ENCODE measurements at places on chromosomes 2 and 18.
A peak's percentile ranks its signal among the peaks of the same experiment; 100 is the strongest.

- no peak overlapping the region for H3K4me3 ChIP-seq
- H3K27me3 ChIP-seq: no peaks in the 10 kb centered on the region
- H3K36me3 ChIP-seq: no peaks in the 10 kb centered on the region
- H3K4me1 ChIP-seq: no peaks in the 10 kb centered on the region
These were observed 203.6 kb upstream of the COPS8 start for GRCh38 chr2:236882074-236882473.

GRCh38 chr2:127087791-127088495, 19.0 kb downstream of the BIN1 start:
- DNase-seq: no peak
- peak overlapping the region; percentile 76 for H3K27ac ChIP-seq
- H3K36me3 ChIP-seq: no peaks in the 10 kb centered on the region
- peaks cover 63% of the 10 kb centered on the region for H3K4me1 ChIP-seq

GRCh38 chr2:26645762-26646161, 4.6 kb upstream of the CIB4 start:
- H3K4me3 ChIP-seq: no peak overlapping the region
- peaks cover 18% of the 10 kb centered on the region for H3K4me1 ChIP-seq
- H3K36me3 ChIP-seq: no peaks in the 10 kb centered on the region
- peaks cover 36% of the 10 kb centered on the region for H3K27me3 ChIP-seq
- DNase-seq: no peak

DNA sequence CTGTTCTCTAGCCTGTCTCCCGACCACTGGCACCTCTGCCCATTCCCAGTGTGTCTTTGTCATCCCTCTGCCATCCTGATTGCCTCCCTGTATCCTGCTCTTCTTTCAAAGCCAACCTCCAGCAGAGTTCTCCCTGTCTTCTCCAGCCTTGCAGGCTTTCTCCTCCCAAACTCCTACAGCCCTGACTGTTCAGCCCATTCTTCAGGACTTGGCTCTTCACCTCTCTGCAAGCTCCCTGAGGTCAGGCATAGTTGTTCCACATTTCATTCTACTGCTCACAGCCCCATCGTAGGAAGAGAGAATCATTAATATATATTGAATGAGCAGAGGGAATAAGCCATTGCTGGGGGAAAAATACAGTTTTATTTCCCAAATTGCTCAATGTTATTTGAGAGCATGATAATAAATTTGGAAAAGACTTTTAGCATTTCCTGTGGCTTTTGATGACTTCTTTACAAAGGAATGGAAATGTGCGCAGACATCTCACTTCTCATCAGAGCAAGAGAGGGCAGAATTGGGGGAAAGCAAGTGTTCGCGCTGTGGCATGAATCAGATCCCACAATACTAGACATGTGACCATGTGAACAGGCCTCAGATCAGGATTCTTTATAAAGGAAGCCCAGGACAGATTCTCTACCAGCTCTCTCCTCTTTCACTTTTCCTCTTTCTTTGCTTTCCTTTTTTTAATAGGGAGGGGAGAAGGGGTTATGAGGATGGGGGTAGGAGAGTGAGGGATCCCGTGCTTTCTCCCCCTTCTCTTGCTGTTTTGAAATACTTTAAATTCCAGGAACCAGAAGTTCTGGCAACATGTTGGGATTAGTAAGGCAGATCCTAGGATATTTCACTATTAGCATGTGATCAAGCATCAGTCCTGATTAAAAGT, 37.4 kb downstream of the EPAS1 start:
- H3K36me3 ChIP-seq: no peaks in the 10 kb centered on the region
- no peak overlapping the region for H3K4me3 ChIP-seq
- H3K27me3 ChIP-seq: no peaks in the 10 kb centered on the region
- peaks cover 83% of the 10 kb centered on the region for H3K4me1 ChIP-seq

- H3K4me1 ChIP-seq: peaks cover 21% of the 10 kb centered on the region
- no peaks in the 10 kb centered on the region for H3K36me3 ChIP-seq
- DNase-seq: no peak
- peak overlapping the region; percentile 16 for H3K27ac ChIP-seq
- H3K27me3 ChIP-seq: no peaks in the 10 kb centered on the region
These were observed 3.9 kb downstream of the INPP5D start for GRCh38 chr2:233063976-233064411.

DNA sequence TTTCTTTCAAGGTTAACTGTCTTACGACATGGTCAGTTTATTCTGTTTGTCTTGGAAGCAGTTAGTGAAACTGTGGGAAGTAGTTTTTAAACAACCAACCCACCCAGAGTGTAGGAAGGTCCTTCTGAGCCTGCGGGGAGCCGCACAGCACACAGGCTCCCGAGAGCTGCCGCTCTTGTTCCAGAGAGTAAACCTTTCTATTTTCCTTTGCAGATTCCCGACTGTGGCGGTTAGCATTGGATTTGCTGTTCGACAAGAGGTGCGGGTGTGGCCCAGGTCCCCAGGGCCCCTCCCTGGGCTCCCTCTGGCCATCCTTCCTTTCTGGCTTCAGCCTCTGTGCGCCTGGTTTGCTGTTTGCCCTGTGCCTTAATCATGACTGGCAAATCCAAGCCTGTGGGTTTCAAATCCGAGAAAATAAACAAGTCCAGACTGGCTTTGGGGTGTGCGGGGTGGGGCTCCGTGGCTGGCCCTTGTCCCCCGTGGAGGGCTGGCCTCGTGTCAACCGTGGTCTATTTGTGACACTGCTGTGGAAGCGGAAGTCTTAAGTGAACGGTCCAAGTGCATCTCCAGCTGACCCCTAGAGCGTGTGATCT, 30.7 kb downstream of the IMPA2 start:
- peaks cover 90% of the 10 kb centered on the region for H3K36me3 ChIP-seq
- no peak overlapping the region for H3K4me3 ChIP-seq
- H3K27ac ChIP-seq: peak overlapping the region; percentile 89
- DNase-seq: no peak
- H3K27me3 ChIP-seq: no peaks in the 10 kb centered on the region

DNA sequence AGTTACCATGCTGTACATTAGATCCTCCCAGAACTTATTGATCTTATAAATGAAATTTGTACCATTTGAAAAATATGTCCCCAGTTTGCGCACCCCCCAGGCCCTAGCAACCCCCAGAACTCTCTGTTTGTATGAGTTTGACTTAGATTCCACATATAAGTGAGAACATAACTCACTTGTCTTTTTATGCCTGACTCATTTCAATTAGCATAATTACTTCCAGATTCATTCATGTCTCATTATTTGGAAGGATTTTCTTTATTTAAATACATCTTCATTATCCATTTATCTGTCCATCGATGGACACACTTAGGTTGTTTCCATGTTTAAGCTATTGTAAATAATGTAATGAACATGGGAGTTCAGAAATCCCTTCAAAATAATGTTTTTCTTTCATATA, 705.9 kb downstream of the CCDC85A start:
- DNase-seq: no peak
- no peaks in the 10 kb centered on the region for H3K36me3 ChIP-seq
- H3K27ac ChIP-seq: no peak overlapping the region
- H3K4me3 ChIP-seq: no peak overlapping the region
- H3K4me1 ChIP-seq: no peaks in the 10 kb centered on the region

GRCh38 chr18:29191263-29191662, 1014.3 kb upstream of the CDH2 start:
- DNase-seq: no peak
- H3K4me3 ChIP-seq: no peak overlapping the region
- no peaks in the 10 kb centered on the region for H3K27me3 ChIP-seq
- H3K36me3 ChIP-seq: no peaks in the 10 kb centered on the region

DNA sequence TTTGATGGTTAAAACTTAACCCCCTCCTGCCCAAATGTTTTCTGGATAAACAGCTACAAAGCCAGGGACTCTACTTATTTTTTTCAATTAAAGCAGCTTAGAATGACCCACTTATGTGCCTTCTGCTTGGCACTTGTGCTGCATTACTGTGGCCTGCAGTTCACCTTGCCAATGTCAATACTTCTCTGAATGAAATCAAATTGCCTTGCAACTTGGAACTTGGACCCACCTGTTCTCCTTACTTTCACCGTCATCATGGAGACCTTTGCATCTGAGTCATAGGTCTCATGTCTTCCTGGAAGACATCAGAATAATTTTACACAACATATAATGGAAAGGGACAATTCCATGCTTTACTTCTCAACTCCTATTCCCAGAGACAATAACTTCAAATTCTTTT, 92.1 kb upstream of the FHL2 start:
- no peak overlapping the region for H3K27ac ChIP-seq
- H3K27me3 ChIP-seq: no peaks in the 10 kb centered on the region
- no peaks in the 10 kb centered on the region for H3K4me1 ChIP-seq
- DNase-seq: no peak
- no peak overlapping the region for H3K4me3 ChIP-seq
- no peaks in the 10 kb centered on the region for H3K36me3 ChIP-seq

DNA sequence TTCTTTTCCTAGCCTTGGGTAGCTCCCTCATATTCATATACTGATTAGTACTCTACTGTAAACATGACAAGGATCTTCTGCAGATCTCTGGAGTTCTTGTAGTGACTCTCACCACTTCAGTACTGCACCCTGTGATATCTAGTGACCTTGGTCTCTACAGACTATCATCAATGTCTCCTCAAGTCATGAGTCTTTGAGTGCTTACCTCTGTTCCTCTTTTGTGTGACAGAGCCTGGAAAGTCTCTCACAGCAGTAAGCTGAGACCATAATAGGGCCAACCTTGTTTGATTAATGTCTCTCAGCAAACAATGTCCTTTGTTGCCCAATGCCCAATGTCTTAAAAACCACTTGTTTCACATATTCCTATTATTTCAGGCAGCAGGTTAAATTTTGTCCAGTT, 34.2 kb upstream of the BAZ2B start:
- H3K4me3 ChIP-seq: no peak overlapping the region
- no peaks in the 10 kb centered on the region for H3K36me3 ChIP-seq
- DNase-seq: no peak
- no peaks in the 10 kb centered on the region for H3K27me3 ChIP-seq
- H3K4me1 ChIP-seq: no peaks in the 10 kb centered on the region
- H3K27ac ChIP-seq: no peak overlapping the region

- H3K27ac ChIP-seq: no peak overlapping the region
- H3K4me3 ChIP-seq: no peak overlapping the region
- no peak for DNase-seq
- H3K27me3 ChIP-seq: no peaks in the 10 kb centered on the region
These were observed 49.8 kb downstream of the PMS1 start for GRCh38 chr2:189834059-189834458.

DNA sequence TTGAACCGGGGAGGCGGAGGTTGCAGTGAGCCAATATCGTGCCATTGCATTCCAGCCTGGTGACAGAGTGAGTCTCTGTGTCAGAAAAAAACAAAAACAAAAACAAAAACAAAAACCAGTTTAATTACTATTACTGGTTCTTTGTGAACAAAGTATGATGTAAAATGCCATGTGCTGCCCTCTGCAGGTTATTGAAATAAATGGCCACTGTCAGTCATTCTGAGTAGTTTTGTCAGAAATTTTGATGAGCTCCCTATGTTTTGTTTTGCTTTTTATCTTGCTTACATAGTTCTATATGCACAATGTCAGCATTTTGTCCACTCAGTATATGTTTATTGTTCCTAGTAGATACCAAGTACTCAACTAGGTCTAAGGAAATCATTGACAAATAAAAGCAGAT, 423.6 kb upstream of the CHST9 start:
- no peak overlapping the region for H3K4me3 ChIP-seq
- DNase-seq: no peak
- H3K4me1 ChIP-seq: no peaks in the 10 kb centered on the region
- H3K36me3 ChIP-seq: no peaks in the 10 kb centered on the region

- no peak overlapping the region for H3K4me3 ChIP-seq
- H3K4me1 ChIP-seq: no peaks in the 10 kb centered on the region
- H3K27me3 ChIP-seq: no peaks in the 10 kb centered on the region
- H3K36me3 ChIP-seq: no peaks in the 10 kb centered on the region
- H3K27ac ChIP-seq: no peak overlapping the region
These were observed 112.5 kb downstream of the VIT start for GRCh38 chr2:36809069-36809445.

DNA sequence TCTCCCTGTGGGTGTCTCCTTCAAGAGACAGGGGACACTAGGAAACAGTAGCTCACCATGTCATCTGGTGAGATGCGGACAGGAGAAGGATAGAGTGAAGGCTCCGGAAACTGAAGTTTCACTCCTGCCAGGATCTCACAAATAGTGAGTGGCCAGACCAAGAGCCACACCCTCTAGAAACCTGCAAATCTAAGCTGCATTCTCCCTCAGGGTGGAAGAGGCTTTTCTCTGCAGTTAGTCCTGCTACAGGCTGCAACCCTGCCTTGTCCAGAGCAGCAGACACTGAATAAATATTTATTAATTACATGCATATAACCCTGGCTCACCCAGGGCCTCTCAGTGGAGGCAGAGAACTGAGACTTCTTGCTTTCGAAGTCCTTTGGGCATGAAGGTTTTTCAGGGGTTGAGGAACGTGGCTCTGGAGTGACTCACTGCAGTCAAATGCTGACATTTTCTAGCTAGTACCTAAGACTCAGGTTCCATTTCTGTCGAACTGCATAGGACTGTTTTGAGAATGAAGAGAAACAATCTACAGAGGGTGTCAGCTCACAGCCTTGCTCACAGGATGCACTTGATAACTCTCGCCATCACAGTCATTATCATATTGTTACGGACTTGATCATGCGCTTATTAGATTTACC, 87.3 kb downstream of the ACTR2 start:
- no peak for DNase-seq
- H3K4me1 ChIP-seq: peaks cover 9% of the 10 kb centered on the region
- no peak overlapping the region for H3K27ac ChIP-seq

DNA sequence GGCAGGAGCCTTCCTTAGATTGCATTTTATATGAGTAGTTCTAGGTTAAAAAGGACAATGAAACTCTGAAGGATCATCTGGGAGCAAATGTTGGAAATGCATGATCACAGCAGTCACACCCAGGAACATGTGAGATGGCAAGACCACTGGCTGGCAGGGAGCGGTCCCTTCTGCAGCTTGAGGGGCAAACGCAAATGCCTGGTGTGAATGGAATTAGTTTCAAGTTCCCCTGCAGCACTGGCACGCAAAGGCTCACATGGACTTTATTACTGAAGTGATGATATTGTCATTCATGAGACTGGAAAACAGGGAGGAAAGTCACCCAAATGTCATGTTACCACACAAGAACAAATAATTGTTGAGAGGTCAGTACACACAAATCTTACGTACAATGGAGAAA, 223.3 kb downstream of the FBXO15 start:
- H3K27me3 ChIP-seq: no peaks in the 10 kb centered on the region
- H3K36me3 ChIP-seq: no peaks in the 10 kb centered on the region
- no peak for DNase-seq
- H3K4me1 ChIP-seq: no peaks in the 10 kb centered on the region
- no peak overlapping the region for H3K4me3 ChIP-seq
- H3K27ac ChIP-seq: no peak overlapping the region

DNA sequence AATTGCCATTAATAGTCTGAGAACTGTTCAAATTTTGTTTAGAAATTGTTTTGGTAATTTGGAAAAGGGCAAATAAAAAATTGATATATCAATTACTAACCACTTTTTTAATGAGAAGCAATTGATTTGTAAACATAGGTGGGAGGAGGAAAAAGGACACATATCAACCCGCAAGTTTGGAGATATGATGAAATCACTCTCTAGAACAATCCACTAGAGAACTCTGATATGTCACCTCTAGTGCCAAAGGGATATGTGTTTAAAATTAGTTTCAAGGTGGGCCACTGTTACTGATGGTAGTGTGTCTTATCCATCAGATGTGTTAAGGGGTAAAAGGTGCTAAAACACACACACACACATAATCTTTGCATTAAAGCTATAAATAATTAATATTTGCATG, 16.6 kb downstream of the IFIH1 start:
- no peaks in the 10 kb centered on the region for H3K27me3 ChIP-seq
- no peak overlapping the region for H3K4me3 ChIP-seq
- H3K36me3 ChIP-seq: no peaks in the 10 kb centered on the region
- DNase-seq: no peak
- H3K27ac ChIP-seq: no peak overlapping the region

GRCh38 chr2:205352094-205352493, 330.2 kb upstream of the NRP2 start:
- DNase-seq: no peak
- H3K27me3 ChIP-seq: no peaks in the 10 kb centered on the region
- no peak overlapping the region for H3K27ac ChIP-seq
